ENCODE measurements at places on chromosomes 6 and 20. TPM values are rescaled to one million over a fixed set of nuclear protein-coding genes. Genes with fewer than 3 reads are reported as not detected.

Gene E2F3
- 21.0 TPM for total RNA-seq

Gene TMEM74B
- 12.0 TPM for total RNA-seq

Gene SLC12A5
- 5.1 TPM for total RNA-seq

Gene CLIC5
- 75.8 TPM for total RNA-seq

Gene HTR1E
- 0.52 TPM for total RNA-seq

- H3K27ac ChIP-seq = no peak overlapping the region
- H3K36me3 ChIP-seq = no peaks in the 10 kb centered on the region
- no peaks in the 10 kb centered on the region for H3K4me1 ChIP-seq
- no peak overlapping the region for H3K4me3 ChIP-seq
- H3K27me3 ChIP-seq = no peaks in the 10 kb centered on the region
- no peak for DNase-seq
These were observed 476.3 kb downstream of the PRKN start for GRCh38 chr6:162251257-162251656.

- no peaks in the 10 kb centered on the region for H3K27me3 ChIP-seq
- peaks cover 14% of the 10 kb centered on the region for H3K4me1 ChIP-seq
- peaks cover 4% of the 10 kb centered on the region for H3K36me3 ChIP-seq
- no peak overlapping the region for H3K27ac ChIP-seq
- no peak for DNase-seq
These were observed 203.2 kb upstream of the SMLR1 start for GRCh38 chr6:130624046-130624445.

- H3K4me3 ChIP-seq = peak overlapping the region; percentile 84
- H3K27ac ChIP-seq = peak overlapping the region; percentile 99
- no peak for DNase-seq
- no peaks in the 10 kb centered on the region for H3K36me3 ChIP-seq
- peaks cover 30% of the 10 kb centered on the region for H3K4me1 ChIP-seq
These were observed 1.9 kb downstream of the GCNT2 start for GRCh38 chr6:10522929-10523573.

DNA sequence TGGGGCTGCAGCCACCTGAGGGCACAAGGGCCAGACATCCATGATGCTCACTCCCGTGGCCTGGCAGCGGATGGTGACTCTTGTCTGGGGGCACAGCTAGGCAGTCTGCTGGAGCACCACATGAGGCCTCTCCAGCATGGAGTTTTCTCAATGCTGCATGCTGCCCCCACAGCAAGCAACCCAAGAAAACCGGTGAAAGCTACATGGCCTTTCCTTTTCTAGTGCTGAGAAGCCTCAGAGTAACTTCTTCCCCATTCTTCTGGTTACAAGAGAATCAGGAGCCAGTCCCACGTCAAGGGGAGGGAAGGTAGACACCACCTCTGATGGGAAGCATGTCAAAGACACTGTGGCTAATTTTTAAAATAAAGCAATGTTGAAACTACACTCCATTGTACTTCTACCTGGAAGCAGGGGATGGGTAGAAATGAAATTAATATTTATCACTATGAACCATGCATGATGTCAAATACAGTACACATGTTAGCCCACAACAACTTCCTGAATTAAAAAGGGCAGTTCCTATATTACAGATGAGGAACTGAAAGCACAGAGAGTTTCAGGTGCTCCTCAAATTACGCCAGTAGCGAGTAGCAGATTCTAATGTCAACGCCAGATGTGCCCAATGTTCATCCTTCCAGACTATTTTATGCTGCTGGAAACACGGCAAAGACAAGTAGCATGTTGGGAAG lies 101.5 kb downstream of the LAMP5 start:
- DNase-seq = no peak
- no peak overlapping the region for H3K27ac ChIP-seq
- H3K4me1 ChIP-seq = peaks cover 5% of the 10 kb centered on the region
- H3K4me3 ChIP-seq = no peak overlapping the region
- peaks cover 24% of the 10 kb centered on the region for H3K27me3 ChIP-seq

DNA sequence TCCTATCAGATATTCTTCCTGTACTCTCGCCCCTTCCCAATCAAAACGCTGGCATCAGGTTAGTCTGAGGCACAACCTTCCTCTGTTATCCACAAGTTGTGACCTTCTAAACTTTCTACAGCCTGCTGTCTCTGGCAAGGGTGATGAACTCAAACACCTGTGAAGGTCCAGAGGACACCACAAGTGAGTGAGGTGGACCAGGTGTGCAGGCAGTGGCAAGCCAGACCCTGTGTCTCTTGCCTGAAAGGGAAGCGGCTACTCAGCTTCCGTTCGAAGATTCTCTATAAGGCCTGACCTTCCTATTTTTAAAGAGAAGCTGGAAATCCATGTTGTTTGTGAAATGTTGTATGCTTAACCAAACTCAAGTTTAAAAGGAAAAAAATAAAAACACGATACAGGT lies 36.8 kb downstream of the GCM1 start:
- no peak overlapping the region for H3K4me3 ChIP-seq
- H3K27me3 ChIP-seq = no peaks in the 10 kb centered on the region
- peaks cover 25% of the 10 kb centered on the region for H3K4me1 ChIP-seq
- no peak overlapping the region for H3K27ac ChIP-seq

GRCh38 chr20:17825960-17826843 lies 126.4 kb downstream of the BANF2 start:
- H3K36me3 ChIP-seq = no peaks in the 10 kb centered on the region
- DNase-seq = no peak
- no peak overlapping the region for H3K27ac ChIP-seq
- H3K4me3 ChIP-seq = no peak overlapping the region
- peaks cover 13% of the 10 kb centered on the region for H3K4me1 ChIP-seq
- H3K27me3 ChIP-seq = no peaks in the 10 kb centered on the region

- no peaks in the 10 kb centered on the region for H3K4me1 ChIP-seq
- no peak for DNase-seq
- H3K27ac ChIP-seq = no peak overlapping the region
- H3K4me3 ChIP-seq = no peak overlapping the region
These were observed 32.8 kb downstream of the VIP start for GRCh38 chr6:152783217-152783878.

DNA sequence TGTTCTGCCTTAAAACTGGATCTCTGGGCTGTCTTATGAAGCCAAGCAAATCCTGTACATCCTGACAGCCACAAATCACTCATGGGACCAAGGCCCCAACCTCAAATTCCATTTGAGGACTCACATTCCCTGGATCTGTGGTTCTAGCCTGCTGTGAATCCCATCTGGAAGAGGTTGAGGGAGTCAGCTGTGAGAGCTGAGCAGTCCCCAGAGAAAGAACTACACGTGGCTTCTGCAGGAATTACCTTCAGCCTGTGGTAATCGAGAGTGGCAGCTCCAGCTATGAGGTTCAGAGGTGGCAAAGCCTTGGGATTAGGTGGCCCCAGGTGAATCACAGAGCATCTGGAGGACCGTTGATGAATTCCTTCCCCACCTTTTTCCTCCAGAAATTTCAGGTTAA lies 245.2 kb downstream of the SLC24A3 start:
- no peaks in the 10 kb centered on the region for H3K27me3 ChIP-seq
- H3K4me3 ChIP-seq = no peak overlapping the region
- peaks cover 31% of the 10 kb centered on the region for H3K4me1 ChIP-seq
- H3K36me3 ChIP-seq = no peaks in the 10 kb centered on the region

DNA sequence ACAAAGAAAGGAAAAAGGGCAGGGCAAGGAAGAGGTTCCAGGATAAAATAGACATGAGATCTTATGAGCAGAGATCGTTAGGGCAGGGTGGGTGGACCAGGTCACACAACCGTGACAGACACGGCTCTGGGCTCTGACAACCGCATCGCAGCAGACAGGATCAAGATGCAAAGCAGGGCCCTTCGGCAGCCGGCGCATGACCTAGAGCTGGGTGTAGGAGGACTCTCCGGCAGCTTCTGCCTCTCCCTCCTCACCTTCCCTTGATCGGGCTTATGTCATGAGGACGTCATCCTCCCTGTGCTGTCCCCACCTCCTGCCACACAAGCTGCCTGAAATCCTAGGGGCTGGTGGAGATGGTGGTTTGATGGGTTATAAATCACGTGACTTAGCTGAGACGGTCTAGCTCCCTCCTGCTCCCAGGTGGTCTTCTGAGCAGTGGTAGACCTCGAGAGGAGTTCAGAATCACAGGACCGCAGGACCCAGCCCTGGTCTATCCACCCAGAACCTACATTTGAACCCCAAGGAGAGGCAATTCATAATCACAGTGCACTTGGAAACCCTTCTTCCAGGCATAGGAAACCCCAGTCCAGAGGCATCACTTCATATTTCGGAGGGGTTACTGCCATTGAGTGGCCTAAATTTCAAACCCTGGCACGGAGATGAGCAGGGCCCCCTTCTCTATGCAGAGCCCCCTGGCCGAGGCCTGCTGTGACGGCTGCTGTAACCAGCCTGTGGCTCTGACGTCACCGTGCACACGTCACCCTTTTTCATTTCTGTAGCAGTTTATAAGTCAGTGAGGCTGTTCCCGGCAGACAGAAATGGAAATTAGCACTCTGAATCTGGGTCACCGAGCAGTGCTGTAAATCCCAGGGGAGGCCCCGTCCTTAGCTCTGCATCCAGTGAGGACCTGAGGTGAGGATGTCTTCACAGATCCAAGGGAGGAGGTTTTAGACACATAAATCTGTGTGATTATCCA lies 8.7 kb upstream of the CCR6 start:
- H3K27me3 ChIP-seq = peaks cover 33% of the 10 kb centered on the region
- no peaks in the 10 kb centered on the region for H3K36me3 ChIP-seq
- DNase-seq = no peak
- H3K4me3 ChIP-seq = no peak overlapping the region
- H3K27ac ChIP-seq = no peak overlapping the region

GRCh38 chr20:8756410-8756809 lies 312.5 kb upstream of the PLCB4 start:
- no peaks in the 10 kb centered on the region for H3K27me3 ChIP-seq
- H3K4me3 ChIP-seq = no peak overlapping the region
- peaks cover 5% of the 10 kb centered on the region for H3K36me3 ChIP-seq
- H3K4me1 ChIP-seq = peaks cover 12% of the 10 kb centered on the region
- no peak overlapping the region for H3K27ac ChIP-seq
- no peak for DNase-seq

GRCh38 chr20:61387954-61388348 lies 135.9 kb downstream of the CDH4 start:
- H3K27me3 ChIP-seq = peaks cover 5% of the 10 kb centered on the region
- peaks cover 5% of the 10 kb centered on the region for H3K36me3 ChIP-seq
- DNase-seq = no peak
- peak overlapping the region; percentile 35 for H3K4me3 ChIP-seq
- no peak overlapping the region for H3K27ac ChIP-seq
- peaks cover 5% of the 10 kb centered on the region for H3K4me1 ChIP-seq
